Astrocyte (in vitro differentiated cells and primary cell): ENCODE measurements at places on chromosomes 3 and 15. TPM values are rescaled to one million over a fixed set of nuclear protein-coding genes. Genes with fewer than 3 reads are reported as not detected.

TAMM41 gene
- total RNA-seq: 13.9 TPM in 2 replicates

SPTBN5 gene
- 5.3 and 6.7 TPM in 2 replicates for total RNA-seq

TTLL3 gene
- 25.4 and 29.8 TPM in 2 replicates for total RNA-seq

DNAH12 gene
- 0.23 and 0.36 TPM in 2 replicates for total RNA-seq

GADL1 gene
- total RNA-seq: 0.09 TPM in 1 of 2 replicates, not detected in the other

TGM4 gene
- total RNA-seq: 0.18 TPM in 1 of 2 replicates, not detected in the other

ARHGEF26 gene
- 1.7 TPM in 2 replicates for total RNA-seq

DNA sequence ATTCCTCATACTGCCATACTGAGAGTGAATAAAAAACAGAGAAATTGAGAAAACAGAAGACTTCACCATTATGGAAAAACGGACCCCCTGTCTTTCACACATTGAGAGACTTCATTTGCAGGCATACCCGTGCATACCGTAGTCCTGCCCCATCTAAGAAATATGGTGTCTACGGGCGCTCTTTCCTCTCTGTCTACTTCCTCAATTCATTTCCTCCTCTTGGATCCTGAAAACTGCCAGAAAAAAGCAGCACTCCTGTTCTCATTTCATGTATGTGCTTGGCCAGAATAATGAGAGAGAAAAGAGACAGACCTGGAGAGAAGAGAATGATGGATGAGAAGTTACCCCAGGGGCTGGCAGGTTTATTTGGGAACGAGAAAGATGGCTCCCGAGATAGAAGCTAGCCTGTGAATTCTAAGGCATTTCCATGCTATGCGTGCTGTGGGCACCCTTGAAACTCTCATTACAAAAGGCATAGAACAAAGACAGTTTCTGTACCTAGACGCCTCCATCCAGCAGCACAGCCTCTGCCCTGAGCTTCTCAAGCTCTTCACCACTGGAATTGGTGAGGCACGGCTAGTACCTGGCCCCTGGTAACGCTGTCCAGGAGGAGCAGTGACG is 62.5 kb upstream of the EPHB3 start:
- no peak for DNase-seq

DNA sequence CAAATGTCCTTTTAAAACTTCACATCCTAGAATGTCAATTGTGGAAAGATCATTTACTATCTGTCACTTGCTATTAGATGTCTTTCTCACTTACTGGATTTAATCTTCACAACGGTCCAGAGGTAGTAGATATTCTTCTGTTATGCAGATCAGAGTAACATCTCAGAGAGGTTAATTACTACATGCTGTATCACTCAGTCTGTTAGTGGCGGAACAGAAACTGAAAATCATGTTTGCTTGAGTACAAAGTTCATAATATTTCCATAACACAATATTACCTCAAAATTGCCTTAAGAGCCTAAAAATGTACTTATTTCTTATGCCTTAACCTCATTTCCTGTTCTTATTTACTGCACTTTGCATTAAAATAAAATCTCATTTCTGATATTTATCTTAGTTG is 28.6 kb upstream of the GPR149 start:
- DNase-seq: no peak

DNA sequence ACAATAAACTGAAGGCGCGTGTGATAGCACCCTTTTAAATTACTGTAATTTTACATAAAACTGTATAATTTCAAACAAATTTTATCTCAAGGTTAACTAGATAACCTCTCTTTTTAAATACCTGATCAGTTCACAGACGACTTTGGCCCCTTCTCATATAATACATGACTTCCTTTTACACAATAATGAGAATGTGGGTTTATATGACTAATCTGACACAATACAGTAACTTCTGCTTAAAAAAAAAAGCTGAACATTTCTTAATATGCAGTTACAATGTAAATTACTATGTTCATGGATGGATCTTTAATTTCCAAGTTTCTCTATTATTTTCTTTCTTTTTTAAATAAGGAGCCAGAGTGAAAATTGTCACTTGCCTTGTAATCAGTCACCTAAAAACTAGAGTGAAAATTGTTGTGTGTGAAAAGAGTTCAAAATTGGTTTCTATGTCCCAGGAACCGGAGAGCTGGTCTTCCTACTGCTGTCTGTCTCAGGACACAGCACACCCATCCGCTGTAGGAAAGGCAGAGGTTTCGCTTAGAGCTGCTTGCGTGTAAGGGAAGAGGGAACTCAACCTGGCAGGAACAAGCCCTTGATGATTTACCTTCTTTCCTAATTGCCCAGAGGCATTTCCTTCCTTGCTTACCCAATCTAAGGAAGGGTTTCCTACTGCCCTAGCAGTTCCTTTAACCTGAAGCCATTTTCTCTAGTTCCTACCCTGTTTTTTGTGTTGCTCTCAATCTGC is 33.3 kb downstream of the PLD1 start:
- DNase-seq: no peak

- DNase-seq: no peak
Measured at GRCh38 chr3:53022647-53023046, 23.2 kb downstream of the SFMBT1 start.

GRCh38 chr3:136949708-136950107 is 8.1 kb upstream of the IL20RB start:
- DNase-seq: no peak

GRCh38 chr3:156300929-156301840 is 180.8 kb downstream of the KCNAB1 start:
- DNase-seq: no peak

- DNase-seq: peak; percentile 59
Measured at GRCh38 chr3:23575697-23576096, 230.1 kb upstream of the UBE2E1 start.

- DNase-seq: no peak
Measured at GRCh38 chr15:75725006-75725718, 12.5 kb upstream of the CSPG4 start.

DNA sequence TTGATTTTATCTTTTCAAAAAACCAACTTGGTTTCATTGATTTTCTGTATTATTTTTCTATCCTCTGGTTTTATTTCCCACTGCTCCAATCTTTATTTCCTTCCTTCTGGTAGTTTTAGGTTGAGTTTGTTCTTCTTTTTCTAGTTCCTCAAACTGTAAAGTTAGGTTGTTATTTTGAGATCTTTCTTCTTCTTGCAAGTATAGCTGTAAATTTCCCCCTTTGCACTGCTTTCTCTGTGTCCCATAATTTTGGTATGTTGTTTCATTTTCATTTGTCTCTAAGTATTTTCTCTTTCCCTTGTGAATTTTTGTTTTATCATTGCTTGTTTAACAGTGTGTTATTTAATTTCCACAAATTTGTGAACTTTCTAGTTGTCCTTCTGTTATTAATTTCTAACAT is 120.0 kb downstream of the PLD1 start:
- no peak for DNase-seq

DNA sequence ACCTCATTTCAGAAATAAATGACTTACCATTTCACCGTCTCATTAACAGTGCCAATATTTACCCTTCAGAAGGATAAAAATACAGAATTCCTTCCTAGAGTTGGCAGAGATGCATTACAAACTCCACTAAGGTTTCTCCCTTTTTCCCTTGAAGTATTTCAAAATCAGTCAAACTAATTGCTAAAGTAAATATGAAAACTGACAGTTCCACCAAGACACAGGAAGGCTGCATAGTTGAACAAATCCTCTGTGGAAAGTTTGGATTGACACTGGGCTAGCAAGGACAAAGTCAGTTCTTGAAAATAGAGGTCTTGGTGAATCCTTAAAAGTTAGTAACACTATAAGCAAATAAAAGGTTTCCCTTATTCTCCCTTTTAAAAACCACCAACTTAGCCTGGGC is 34.5 kb downstream of the DCP1A start:
- no peak for DNase-seq

DNA sequence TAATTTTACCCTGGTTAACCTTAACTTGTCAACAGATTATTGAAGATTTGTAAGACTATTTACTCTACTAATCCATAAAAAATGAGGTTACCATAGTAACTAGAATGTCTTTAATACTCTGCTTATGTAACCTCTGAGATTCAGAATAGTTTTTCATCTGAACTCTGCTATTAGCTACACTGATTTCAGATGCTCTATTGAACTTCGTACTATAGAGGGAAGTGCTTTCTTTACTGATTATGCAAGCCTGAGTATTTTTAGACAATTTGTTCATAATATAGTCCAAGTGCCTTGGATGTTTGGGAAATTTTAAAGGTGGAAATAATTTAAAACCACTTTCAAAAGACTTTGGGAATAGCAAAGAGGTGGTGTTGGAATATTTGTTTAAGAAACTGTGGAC is 107.9 kb upstream of the GBE1 start:
- no peak for DNase-seq

DNA sequence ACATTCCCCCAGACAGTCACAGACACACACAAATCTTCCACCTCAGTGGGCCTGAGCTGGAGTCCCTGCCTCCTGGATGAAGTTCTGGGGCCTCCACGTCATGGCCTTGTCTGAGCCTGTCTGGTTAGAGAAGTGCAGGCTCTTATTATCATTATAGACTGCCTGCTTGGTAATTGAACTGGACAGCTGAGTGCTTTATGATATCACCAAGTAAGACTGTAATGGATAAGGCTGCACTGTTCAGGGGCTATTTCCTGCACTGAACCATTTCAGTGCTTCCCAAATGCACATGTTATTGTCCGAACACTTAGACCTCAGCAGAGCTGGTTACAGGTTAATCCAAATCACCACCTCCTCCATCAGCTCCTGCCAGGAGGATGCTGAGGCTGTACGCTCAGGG is 8.7 kb upstream of the ST6GAL1 start:
- no peak for DNase-seq

GRCh38 chr15:68199340-68199739 is 5.8 kb downstream of the CALML4 start:
- DNase-seq: no peak
